Retina (tissue), 1 donor: ENCODE measurements at places on chromosomes 3 and 15.

DNA sequence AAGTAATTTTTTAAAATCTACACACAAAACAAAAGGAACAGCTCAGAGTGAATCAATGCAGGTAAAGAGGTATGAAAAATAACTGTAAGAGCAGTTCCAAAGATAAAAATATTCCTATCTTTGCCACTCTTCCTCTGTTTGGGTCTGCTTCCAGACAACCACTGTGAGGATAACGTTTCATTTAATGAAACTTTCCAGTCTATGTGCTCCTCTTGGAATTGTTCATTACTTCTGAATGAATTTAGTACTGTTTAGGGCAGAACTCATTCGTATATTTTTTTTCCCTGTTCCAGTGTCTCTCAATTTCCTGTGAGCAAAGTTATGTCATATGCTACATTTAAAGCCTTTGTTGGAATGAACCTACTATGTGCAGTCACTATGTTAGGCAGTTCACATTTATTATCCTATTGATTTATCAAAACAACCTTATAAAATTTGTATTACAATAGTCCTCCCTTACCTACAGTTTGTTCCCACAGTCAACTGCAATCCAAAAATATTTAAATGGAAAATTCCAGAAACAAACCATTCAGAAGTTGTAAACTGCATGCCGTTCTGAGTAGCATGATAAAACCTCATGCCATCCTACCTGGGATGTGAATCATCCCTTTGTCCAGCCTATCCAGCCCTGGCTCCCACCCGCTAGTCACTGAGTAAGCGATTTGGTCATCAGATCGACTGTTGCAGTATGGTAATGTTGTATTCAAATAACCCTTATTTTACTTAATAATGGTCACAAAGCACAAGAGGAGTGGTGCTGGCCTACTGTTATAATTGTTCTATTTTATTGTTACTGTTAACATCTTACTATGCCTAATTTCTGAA is 98.1 kb downstream of the TMCC1 start:
- no peak for DNase-seq

- no peak for DNase-seq
These were observed 27.3 kb upstream of the TMCO5A start for GRCh38 chr15:37907136-37907535.

DNA sequence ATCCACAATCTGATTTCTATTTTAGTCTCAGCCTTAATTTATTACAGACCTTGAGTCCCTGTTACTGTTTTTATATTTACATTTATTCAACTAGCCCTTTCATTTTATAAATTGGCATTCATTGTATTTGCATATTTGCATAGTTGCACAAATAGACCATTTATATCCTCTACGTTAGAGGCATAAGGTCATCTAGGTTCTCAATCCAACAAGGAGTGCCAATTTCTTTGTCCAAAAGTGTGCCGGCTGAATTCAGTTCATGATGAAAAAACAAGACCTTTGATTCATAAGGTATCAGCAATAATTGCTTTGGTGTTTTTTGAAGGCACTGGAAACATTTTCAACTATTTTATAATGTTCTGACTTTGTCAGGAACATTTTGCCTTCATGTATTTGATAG is 33.9 kb upstream of the NANOGP8 start:
- no peak for DNase-seq

DNA sequence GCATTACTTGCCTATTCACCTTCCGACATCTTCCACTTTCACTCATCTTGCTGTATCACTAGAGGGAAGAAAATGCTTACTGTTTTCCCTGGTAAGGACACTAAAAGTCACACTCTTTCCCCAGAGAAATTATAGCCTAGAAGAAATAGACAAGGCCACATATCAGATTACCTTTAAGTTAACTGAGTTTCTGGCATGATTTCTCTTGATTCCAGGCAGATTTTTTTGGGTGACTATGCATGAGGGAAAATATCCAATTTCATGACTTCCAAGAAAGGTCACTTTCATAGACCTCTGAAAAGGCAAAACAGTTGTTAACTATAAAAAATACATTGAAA is 30.3 kb downstream of the TCF12 start:
- DNase-seq, result no peak

DNA sequence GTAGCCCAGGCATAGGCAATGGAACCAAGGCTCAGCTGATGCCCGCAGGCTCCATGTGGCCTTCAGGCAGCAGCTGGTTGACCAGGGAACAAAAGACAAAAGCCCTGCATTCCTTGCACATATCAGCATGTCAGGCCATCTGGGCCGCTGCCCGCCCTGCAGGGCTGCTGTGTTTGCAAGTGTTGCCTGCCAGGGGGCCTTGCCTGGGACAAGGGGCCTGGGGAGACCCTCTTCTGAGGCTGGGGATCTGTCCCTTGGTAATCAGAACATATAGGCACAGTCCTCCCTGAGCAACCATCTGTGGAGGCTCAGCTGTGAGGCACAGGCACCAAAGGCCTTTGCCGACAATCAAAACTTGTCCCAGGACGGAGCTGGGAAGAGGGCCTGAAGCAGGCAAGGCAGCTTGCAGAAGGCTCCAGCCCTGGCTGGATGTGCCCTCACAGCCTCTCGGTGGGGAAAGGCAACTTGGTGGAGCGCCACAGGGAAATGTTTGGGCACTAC is 138.2 kb downstream of the TPRA1 start:
- DNase-seq, result peak; percentile 72

DNA sequence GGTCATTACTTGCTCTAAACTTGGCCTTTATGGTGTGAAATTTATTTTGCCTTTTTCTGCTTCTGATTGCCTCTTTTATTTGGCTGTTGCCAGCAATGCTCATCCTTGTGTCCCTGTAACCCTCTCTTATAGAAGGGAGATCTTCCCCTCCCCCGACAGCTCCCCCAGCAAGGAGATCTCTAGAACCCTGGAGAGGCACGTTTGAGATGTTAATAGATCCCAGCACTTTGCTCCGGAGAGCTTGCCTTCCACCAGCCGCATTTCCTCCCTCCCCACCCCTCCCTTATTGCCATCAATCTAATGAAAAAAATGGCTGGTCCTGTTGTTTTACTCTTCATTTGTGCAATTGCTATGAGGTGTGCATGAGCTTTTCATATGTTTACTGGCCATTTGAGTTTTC is 18.2 kb downstream of the TRIM71 start:
- DNase-seq, result no peak

- no peak for DNase-seq
These were observed 26.9 kb upstream of the LDHAL6B start for GRCh38 chr15:59179717-59180116.

DNA sequence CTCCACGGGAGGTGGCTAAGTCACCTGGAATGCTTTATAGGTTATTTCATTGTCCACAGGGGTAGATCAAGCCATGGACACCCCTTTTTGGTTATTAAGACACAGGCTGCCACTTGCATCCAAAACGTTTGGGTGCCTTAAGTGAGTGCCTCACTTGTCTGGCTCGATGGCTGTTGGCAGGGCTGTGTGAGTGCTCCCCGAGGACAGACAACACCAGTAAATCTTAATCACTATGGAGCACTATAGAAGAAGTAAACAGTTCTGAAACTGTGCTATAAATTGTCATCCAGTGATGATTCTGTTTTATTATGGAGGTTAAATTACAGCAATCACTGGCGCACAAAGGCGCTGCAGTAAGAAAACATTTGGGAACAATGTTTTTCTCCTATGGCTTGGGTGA is 215.5 kb downstream of the CACNA2D3 start:
- no peak for DNase-seq

- no peak for DNase-seq
These were observed 153.3 kb downstream of the ECT2 start for GRCh38 chr3:172903642-172904320.

GRCh38 chr3:104911376-104911775 is 455.3 kb upstream of the ALCAM start:
- DNase-seq, result no peak

DNA sequence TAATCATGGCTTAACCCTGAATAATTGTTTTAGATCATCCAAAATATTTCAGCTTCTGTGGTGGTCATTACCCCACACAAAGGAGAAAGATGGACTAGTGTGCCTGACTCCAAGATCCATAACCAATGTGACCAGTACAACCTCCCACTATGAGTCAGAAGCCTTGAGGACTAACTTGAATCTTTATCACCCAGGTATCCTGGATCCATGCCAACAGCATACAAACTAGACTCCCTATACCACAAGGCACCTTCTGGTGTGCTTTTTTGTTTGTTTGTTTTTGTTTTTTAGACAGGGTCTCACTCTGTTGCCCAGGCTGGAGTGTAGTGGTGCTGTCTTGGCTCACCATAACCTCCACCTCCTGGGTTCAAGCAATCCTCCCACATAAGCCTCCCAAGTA is 317.7 kb downstream of the VPS13C start:
- DNase-seq, result no peak

- DNase-seq, result no peak
These were observed 27.2 kb downstream of the SRPRB start for GRCh38 chr3:133832802-133833144.

- DNase-seq, result no peak
These were observed 52.2 kb upstream of the OSBPL11 start for GRCh38 chr3:125647318-125648014.

- peak; percentile 80 for DNase-seq
These were observed 1.4 kb downstream of the DVL3 start for GRCh38 chr3:184156522-184156955.

GRCh38 chr3:11820531-11821041 is 26.1 kb downstream of the TAMM41 start:
- DNase-seq, result no peak

GRCh38 chr3:76656531-76657070 is 383.3 kb upstream of the ROBO2 start:
- DNase-seq, result no peak

- no peak for DNase-seq
These were observed 200.6 kb downstream of the SEMA6D start for GRCh38 chr15:47917881-47918280.

- DNase-seq, result no peak
These were observed 134.2 kb downstream of the OTOL1 start for GRCh38 chr3:161630794-161631193.

GRCh38 chr3:133447750-133448477 is 48.1 kb downstream of the BFSP2 start:
- no peak for DNase-seq

DNA sequence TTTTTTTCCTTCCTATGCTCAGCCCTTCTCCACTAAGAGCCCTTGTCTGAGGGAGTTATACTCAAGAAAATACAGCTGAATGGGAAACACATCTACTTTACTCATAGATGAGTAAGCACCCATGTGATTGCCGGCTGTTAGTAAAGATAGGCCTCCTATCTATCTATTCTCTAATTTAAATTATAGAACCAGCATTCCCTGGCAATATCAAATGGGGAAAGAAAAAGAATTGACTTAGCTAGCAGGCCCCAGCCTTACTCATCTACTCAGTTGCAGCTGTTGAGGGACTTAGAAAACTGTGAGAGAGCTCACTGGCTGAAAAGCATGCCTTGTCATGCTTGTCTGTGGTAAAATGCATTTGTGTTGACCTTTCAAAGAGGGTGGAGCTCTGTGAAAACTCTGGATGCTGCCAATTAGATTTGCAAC is 116.9 kb upstream of the LRRFIP2 start:
- DNase-seq, result no peak

DNA sequence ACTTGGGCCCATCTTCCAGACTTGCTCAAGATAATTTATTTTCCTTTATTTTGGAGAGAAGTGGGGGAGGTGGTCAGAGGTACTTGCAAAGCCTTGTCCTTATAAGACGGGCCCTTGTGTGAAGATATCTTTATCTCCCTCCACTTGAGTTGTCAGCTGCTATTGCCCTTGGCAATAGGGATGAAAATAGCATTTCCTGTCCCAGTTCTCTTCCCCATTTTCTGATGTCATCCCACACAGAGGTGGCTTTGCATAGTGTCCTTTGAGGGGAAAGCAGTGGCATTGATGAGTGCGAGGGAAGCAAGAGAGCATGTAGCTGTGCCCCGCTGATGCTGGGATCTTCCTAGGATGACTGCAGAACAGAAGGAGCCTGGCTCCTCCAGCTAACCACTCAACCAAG is 41.9 kb upstream of the TUBGCP5 start:
- DNase-seq, result no peak

- no peak for DNase-seq
These were observed 47.2 kb downstream of the SPTSSB start for GRCh38 chr3:161323926-161324621.

GRCh38 chr3:188283347-188283746 is 129.4 kb downstream of the LPP start:
- no peak for DNase-seq

DNA sequence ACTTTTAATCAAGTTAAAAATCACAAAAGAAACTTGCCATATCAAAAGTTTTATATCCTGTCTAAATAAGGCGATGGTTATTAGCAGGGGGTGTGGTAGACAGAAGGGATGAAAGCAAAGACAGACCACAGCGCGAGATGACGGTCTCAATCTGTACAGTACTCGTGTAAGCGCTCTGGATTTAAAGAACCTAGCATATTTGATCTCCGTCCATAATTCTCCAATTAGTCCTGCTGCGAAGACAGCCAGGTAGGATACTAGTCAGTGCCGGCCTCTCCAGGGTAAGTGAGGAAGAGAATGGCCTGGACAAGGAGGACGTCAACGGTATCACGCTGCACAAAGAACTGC is 701 bp downstream of the SGO1 start:
- no peak for DNase-seq

- DNase-seq, result no peak
These were observed 190.7 kb downstream of the MAGI1 start for GRCh38 chr3:65848024-65848423.

GRCh38 chr3:157631478-157631877 is 128.3 kb upstream of the VEPH1 start:
- no peak for DNase-seq

DNA sequence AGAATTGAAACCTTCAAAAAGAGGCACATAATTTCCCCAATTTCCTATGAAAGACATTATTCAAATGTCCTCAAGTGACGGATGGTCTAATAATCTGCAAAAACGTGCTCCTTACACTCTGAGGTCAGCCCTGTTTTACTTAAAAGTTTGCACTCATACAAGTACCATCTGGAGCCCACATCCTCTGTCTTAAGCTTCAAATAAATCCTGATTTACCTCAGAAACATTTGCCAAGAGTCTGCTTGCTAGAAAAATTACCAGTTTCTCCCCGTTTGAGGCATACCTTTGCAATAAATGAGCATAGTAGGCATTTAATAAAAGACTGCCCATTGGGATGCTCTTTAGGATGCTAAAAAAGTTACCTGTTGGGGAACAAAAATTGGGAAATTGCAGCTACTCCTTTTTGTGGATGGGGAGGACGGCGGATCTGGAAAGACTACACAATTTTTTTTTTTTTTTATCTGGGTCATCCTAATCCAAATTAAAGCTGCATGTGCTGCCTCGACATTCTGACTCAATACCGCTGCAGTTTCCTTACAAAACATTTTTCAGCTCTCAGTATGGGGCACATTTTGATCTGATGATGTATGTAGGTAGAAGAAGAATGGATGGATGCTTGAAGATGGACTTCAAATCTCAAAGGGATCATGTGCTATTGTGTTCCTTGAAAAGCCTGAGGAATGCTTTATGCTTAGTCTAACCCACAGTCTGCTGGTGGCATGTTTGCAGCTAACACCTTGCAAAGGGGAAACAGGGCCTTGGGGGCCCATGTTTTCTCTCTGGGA is 233.7 kb upstream of the ADAMTS9 start:
- DNase-seq, result no peak

DNA sequence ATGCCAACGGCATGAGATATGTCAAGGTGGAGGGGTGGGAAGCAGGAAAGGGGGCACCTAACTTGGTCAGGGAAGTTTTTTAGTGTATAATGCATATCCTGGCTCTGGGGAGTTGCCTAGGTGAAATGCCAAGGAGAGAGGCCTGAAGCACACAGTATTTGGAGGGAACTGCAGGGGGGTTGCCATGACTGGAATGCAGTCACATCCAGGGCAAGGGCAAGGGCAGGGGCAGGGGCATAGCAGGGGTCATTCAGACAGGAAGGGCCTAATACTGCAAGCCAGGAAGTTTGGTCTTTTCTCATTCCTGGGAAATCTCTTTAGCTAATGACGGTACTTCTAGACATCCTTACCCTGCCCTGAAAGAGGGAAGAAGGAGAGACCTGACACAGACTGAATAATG is 60.5 kb downstream of the MYRIP start:
- no peak for DNase-seq
